Activated CD8-positive, alpha-beta memory T cell treated with anti-CD3 and anti-CD28 coated beads for 1 hour (primary cell): ENCODE measurements at places on chromosomes 1 and 21.

GRCh38 chr1:150477320-150477719 lies 9.9 kb upstream of the TARS2 start:
- no peak for DNase-seq

DNA sequence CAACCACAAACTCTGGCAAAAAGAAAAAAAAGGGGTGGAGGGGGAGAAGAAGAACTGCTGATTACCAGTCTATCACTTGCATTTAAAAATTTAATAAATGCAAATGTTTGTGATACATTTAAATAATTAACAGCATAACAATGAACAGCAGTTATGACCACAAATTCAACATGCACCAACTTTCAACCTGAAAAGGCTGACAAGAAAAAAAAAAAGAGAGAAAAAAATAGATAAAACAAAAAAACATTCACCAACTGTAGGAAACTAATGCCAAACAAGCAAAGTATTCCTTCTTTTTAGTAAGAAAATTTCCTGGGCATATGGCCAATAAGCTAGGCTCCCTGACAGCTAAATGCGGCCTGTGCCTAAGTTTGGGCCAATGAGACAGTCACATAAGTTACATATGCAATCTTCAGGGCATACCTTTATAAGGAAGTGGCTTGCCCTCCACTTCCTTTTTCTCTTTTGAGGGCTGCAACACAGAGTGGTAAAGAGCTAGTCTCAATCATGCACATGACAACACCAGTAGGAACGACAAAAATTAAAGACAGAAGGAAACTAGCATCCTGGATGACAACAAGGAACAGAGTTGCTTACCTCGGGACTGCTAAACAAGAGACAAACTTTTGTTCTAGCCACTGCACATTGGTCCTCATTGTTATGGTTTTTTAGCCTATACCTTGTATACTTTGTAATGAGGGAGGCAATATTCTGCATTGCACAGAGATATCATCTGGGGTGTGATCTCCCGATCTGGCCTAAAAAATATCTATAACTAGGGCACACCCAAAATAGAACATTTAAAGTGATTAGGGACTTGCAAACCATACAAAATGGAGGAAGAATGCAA lies 24.2 kb upstream of the PHTF1 start:
- DNase-seq: no peak

GRCh38 chr21:42460391-42461184 lies 35.4 kb downstream of the RSPH1 start:
- no peak for DNase-seq

DNA sequence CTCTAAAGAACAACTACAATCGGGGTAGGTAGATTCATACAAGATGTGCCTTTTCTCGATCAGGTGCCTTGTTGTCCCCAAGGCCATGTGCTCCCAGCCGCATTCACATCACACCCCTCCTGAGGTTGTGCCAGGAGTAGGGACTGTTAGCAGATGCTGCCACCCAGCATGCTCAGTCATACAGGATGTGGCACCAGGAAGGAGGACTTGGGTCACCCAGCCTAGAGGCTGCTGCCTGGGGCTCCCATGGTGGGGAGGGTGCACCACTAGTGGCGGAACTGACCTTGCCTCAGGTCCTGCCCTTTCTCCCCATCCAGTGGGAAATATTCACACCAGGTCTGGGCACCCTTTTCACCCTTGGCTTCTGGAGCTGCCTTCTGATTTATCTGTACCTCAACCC lies 8.3 kb downstream of the TEX35 start:
- DNase-seq: no peak

- DNase-seq: no peak
Observed at GRCh38 chr1:111633736-111634247, 14.2 kb downstream of the RAP1A start.

DNA sequence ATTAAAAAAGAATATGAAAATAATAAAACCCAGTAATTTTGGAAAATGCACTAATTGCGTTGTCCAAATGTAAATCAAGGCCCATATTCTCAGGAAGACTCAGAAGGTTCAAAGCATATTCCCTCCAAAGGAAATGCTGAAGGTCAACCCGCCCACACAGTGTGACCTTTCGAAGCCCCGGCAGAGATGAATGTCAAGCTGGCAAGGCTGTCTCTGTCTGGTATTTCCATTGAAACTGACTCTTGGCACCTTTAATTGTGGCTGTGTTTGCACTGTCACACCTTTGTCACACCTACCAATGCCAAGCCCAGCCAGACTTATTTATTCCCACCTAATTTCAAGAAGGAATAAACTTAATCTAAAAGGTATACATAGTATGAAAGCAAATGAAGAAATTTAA lies 82.5 kb downstream of the NTPCR start:
- DNase-seq: no peak

DNA sequence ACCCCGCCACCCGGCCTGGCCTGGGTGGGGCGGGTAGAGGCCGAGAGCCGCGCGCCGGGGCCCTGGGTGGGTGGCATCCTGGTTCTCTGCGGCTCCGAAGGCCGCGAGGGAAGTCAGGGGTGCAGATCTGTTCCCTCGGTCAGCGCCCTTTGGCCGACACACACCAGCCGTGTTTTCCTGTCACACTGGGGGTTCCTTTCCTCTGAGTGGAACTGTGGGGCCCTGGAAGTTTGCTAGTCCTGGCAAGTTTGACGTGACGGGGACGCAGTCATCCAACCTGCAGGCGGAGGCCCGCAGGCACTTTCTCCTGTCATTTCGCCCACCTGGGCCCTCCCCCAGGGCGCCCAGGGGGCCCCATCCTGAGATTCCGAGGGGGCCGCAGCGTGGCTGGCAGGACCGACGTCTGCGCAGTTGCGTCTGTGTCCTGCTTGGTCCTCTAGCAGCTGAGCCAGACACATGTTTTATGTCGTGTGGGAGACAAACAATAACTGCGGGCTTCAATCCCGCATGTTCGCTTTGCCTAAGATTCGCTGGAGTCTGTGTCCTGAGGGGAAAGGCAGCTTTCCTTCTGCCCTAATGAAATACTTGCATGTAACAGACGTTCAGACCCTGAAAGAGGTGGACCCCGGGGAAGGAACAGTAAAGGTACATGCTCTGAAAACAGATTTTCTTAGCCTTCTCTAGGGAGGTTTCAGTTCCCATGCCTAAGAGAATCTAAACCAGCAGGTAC lies 1.5 kb downstream of the FAM163A start:
- DNase-seq: no peak

DNA sequence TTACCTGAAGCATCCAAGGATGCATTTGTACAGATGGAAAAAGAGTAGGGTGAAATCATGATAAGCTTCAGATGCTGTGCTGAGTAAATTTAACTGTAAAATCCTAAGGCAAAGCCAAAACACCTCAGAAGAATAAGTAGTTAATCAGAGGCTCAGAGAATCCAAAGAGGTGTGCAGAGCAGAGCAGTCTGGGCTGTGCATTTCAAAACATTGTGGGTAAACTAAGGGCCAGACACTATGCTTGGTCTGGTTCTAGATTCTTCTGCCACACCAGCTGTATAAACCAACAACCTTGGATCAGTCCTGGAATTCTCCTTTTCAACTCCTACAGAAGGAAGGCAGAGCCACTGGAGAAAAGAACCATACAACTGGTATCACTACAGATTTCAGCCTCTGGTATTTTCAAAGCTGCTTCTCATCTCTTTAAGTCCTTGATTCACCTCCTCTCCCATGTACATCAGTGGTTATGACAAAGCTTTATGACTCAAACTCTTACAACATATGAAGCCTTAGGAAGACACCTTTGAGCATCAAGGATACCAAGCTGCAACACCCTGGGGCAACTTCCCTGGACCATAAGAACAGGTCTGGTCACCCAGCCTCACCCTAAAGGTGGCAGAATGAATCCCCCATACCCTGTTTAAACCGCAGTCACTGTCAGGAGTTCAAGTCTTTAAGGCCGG lies 11.6 kb upstream of the HIPK1 start:
- DNase-seq: no peak
